ENCODE measurements at places on chromosomes 6 and 20. TPM values are rescaled to one million over a fixed set of nuclear protein-coding genes. Genes with fewer than 3 reads are reported as not detected.

GRCh38 chr6:23096876-23097275 lies 527.5 kb downstream of the HDGFL1 start:
- no peaks in the 10 kb centered on the region for H3K4me1 ChIP-seq
- no peak overlapping the region for H3K27ac ChIP-seq
- H3K4me3 ChIP-seq = no peak overlapping the region
- DNase-seq = no peak
- no peaks in the 10 kb centered on the region for H3K36me3 ChIP-seq

Gene RSPH9
- not detected for polyA plus RNA-seq

DNA sequence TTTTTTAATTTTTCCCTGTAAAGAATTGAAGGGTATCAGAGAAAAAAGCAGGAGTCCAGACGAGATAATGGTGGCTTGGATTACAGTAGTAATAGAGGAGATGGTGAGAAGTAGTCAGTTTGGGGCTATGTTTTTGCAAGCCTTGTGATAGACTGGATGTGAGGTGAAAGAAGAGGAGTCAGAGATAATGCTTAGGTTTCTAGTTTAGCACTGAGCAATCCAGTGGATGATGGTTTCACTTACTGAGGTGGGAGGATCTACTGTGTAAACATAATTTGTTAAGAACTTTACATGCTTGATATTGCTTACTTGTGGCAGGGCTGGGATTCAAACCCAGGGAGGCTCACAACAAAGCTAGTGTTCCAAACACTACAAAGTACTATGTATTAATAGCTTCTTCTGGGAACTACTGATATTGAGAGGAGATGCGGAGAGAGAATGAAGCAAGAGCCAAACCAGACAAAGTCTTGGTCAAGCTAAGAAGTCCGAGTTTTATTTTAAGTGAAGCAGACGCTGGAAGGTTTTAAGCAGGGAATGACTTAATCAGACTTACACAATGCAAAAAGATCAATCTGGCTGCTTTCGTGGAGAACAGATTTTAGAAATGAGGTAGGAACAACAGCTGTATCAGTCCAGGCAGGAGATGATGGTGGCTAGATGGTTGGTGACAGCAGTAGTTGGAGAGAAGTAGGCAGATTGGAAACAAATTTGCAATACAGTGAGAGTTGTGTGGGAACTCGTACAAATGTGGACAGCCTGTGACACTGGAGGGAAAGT lies 58.0 kb downstream of the ZFAND3 start:
- DNase-seq = no peak
- peaks cover 22% of the 10 kb centered on the region for H3K4me1 ChIP-seq
- no peaks in the 10 kb centered on the region for H3K36me3 ChIP-seq
- H3K4me3 ChIP-seq = no peak overlapping the region
- H3K27me3 ChIP-seq = no peaks in the 10 kb centered on the region

DNA sequence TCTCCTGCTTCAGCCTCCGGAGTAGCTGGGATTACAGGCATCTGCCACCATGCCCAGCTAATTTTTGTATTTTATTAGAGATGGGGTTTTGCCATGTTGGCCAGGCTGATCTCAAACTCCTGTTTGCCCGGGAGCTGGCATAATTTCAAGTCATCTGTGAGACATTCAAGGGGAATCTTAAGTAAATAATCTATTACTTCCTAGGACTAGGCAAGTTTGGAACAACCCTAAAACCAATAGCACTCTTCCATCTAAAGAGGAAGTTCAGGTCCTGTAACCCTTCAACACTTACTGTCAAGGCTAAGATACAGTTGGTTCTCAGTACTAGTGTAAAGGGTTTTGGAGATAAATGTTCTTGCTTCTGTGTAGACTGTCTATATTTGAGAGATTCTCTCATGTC lies 267.8 kb upstream of the IRAK1BP1 start:
- H3K4me1 ChIP-seq = no peaks in the 10 kb centered on the region
- H3K4me3 ChIP-seq = no peak overlapping the region
- no peaks in the 10 kb centered on the region for H3K36me3 ChIP-seq
- H3K27ac ChIP-seq = no peak overlapping the region
- no peak for DNase-seq

Gene PTGIS
- not detected for polyA plus RNA-seq

Gene NOTCH4
- polyA plus RNA-seq = 1.2 TPM

Gene LRP11
- 35.8 TPM for polyA plus RNA-seq

- no peak for DNase-seq
- H3K27ac ChIP-seq = no peak overlapping the region
- no peak overlapping the region for H3K4me3 ChIP-seq
- H3K27me3 ChIP-seq = peaks cover 52% of the 10 kb centered on the region
- no peaks in the 10 kb centered on the region for H3K36me3 ChIP-seq
- H3K4me1 ChIP-seq = peaks cover 20% of the 10 kb centered on the region
These were observed 8.9 kb downstream of the RING1 start for GRCh38 chr6:33217246-33217645.

GRCh38 chr20:47334022-47334551 lies 22.4 kb downstream of the ZMYND8 start:
- peak; percentile 99 for DNase-seq
- H3K4me3 ChIP-seq = no peak overlapping the region
- peak overlapping the region; percentile 57 for H3K27ac ChIP-seq
- H3K36me3 ChIP-seq = peaks cover 43% of the 10 kb centered on the region
- H3K27me3 ChIP-seq = no peaks in the 10 kb centered on the region
- H3K4me1 ChIP-seq = peaks cover 97% of the 10 kb centered on the region

Gene SIRPB2
- polyA plus RNA-seq = not detected

Gene PDSS2
- polyA plus RNA-seq = 12.5 TPM

- H3K36me3 ChIP-seq = no peaks in the 10 kb centered on the region
- no peak overlapping the region for H3K27ac ChIP-seq
- DNase-seq = no peak
- no peak overlapping the region for H3K4me3 ChIP-seq
- no peaks in the 10 kb centered on the region for H3K4me1 ChIP-seq
These were observed 423.6 kb downstream of the HAO1 start for GRCh38 chr20:7516621-7517111.

DNA sequence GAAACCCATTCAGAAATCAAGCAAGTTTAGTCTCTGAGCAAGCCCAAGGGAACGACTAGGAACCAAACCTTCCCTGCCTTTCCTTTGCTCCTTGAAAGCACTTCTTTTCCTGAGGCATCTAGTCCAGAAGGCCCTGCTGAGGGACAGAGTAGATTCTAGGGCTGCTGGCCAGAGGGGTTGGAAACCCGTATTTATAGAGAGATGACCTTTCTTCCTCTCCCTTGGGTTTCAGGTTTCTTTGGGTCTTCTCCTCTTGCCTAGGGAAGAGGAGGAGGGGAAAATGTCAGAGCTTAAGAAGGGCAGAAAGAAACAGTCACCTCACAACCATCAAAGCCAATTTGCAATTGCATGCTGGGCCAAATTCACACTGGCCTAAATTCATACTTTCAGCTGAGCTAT lies 5.8 kb downstream of the APOBEC2 start:
- H3K4me3 ChIP-seq = no peak overlapping the region
- H3K4me1 ChIP-seq = peaks cover 73% of the 10 kb centered on the region
- no peaks in the 10 kb centered on the region for H3K27me3 ChIP-seq
- DNase-seq = no peak
- no peak overlapping the region for H3K27ac ChIP-seq

DNA sequence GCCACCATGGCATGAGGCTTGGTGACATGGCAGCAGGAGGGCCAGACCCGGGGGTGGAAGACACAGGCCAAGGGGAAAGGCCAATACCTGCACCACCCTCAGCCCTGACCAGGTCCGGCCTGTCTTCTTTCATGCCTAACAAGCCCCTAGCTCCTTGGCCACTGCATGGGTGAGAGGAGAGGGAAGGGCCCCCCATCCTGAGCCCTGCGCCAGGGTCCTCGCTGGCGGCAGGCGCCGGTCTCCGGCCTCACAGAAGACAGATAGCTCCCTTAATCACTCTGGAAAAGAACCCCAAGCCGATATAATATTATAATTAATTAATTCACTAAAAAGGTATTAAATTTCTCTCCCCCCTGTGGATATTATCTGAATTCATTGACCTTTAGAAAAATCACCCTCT lies 41.4 kb downstream of the MDFI start:
- H3K27ac ChIP-seq = no peak overlapping the region
- H3K36me3 ChIP-seq = no peaks in the 10 kb centered on the region
- H3K4me3 ChIP-seq = no peak overlapping the region
- peaks cover 57% of the 10 kb centered on the region for H3K27me3 ChIP-seq
- no peak for DNase-seq
- H3K4me1 ChIP-seq = peaks cover 34% of the 10 kb centered on the region

Gene SPATS1
- polyA plus RNA-seq = not detected

- no peak for DNase-seq
- H3K4me3 ChIP-seq = peak overlapping the region; percentile 78
- peak overlapping the region; percentile 96 for H3K27ac ChIP-seq
These were observed 9.3 kb upstream of the NQO2 start for GRCh38 chr6:2990248-2990931.

Gene DAAM2
- polyA plus RNA-seq = not detected

DNA sequence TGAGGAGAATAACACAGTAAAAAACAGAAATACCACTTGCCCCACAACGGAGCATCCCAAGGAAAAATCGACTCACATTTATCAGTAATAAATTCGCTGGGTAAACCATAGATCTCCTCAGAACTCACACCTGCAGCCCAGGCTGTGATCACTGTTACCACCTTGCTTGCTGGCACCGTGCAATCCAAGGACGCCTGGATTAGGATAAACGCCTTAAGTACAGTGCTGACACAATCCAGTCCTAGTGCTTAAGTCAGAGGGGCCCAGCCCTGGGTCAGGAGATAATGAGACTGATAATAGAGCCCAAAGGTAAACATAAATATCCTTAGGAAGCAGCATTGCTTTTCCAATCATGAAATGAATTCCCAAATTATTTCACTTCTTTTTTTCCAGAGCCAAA lies 62.5 kb downstream of the EPB41L2 start:
- no peak overlapping the region for H3K4me3 ChIP-seq
- no peak overlapping the region for H3K27ac ChIP-seq
- peaks cover 49% of the 10 kb centered on the region for H3K4me1 ChIP-seq
- DNase-seq = no peak

DNA sequence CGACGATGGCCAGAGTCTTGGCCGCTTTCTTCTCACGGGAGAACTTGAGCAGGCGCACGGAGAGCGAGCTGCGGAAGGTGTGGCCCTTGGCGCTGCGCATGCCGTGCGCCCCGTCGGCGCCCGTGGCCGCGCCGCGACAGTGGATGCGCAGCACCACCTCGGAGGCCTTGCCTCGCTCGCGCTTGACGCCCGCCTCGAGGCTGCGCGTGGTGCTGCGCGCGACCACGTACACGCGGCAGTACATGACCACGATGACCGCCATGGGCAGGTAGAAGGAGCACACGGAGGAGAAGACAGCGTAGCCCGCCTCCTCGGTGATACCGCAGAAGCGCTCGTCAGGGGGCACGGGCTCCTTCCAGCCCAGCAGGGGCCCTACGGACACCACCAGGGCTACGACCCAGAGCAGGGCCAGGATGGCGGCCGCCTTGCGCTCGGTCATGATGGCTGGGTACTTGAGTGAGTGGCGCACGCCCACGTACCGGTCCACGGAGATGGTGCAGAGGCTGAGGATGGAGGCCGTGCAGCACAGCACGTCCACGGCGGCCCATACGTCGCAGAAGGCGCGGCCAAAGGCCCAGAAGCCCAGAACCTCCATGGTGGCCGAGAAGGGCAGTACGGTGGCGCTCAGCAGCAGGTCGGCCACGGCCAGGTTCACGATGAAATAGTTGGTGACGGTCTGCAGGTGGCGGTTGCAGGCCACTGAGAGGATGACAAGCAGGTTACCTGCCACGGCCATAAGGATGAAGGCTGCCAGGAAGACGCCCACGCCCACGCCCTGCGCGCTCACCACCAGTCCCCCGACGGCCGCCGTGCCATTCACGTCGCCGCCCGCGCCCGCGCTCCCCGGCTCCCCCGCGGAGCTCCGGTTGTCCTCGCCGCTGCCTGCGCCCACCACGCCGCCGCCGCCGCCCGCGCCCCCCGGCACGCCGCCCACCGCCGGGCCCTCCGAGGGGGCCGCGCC lies 232.8 kb upstream of the RNF24 start:
- no peaks in the 10 kb centered on the region for H3K36me3 ChIP-seq
- no peak for DNase-seq
- peaks cover 28% of the 10 kb centered on the region for H3K27me3 ChIP-seq
- H3K27ac ChIP-seq = no peak overlapping the region
- H3K4me1 ChIP-seq = peaks cover 34% of the 10 kb centered on the region
- no peak overlapping the region for H3K4me3 ChIP-seq

DNA sequence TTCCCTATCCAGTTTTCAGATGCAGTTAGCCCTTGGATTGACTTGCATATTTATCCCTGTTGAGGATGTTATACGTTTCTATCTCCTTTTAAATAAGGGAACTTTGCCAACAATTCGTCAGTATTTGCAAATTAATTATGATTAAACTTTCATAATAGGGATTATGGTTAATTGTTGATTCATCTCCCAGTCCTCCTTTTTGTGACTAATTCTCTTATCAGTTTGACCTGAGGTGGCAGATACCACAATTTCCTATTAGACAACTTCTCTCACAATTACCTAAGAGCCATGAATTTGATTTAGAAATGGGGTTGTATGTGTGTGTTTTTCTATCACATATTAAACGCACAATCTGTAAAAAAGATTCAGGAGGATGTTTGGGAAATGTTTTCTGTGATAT lies 172.9 kb downstream of the LAMA2 start:
- H3K4me3 ChIP-seq = no peak overlapping the region
- no peaks in the 10 kb centered on the region for H3K27me3 ChIP-seq
- H3K27ac ChIP-seq = no peak overlapping the region
- no peak for DNase-seq
- no peaks in the 10 kb centered on the region for H3K36me3 ChIP-seq

DNA sequence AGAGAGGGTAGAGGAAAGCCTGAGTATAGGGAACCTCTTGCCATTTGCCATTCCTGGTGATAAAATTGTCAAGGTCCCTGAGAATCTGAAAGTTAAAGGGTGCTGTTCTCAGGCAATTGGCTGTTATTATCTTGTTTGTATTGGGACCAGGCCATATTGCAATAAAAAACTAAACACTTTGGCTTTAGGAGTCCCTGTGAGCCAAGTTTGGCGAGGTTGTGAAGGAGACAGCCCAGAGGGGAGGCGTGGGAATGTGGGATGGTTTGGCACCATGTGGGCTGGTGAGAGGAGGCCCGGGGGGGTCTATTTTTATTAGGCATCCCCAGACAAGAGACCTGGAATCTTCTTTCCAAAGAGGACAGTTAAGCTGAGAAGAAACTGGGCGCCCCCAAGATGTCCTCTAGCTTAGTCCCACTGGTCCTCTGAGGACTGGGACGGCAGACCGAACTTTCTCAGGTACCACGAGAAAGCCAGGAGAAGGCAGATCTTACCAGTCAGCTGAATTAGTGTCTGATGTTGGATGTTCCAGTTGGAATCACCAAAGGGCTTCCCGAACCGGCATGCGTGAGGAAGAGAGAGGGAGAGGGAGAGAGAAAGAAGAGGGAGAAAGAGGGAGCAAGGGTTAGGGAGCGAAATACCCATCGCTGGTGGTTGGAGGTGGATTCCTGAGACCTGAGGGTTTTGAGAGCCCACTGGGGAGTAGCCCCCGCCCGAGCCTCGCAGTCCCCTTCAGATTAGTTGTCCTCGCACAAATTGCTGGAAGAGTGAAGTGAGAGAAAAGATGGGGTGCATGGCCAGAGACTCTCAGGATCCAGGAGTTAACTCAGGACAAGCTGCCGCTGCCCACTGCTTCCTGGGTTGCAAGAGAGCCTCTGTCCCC lies 24.4 kb downstream of the DYNLT1 start:
- H3K4me1 ChIP-seq = no peaks in the 10 kb centered on the region
- DNase-seq = no peak
- H3K27me3 ChIP-seq = no peaks in the 10 kb centered on the region
- no peak overlapping the region for H3K4me3 ChIP-seq

Gene CLVS2
- not detected for polyA plus RNA-seq

Gene FILIP1
- polyA plus RNA-seq = not detected

- no peak overlapping the region for H3K4me3 ChIP-seq
- no peaks in the 10 kb centered on the region for H3K27me3 ChIP-seq
- peaks cover 35% of the 10 kb centered on the region for H3K4me1 ChIP-seq
- peak overlapping the region; percentile 27 for H3K27ac ChIP-seq
- peaks cover 41% of the 10 kb centered on the region for H3K36me3 ChIP-seq
These were observed 147.1 kb downstream of the MTHFD1L start for GRCh38 chr6:151012321-151013294.
